ENCODE measurements at places on chromosomes 5 and 9.

GRCh38 chr9:79257228-79257781 lies 314.5 kb upstream of the TLE4 start:
- DNase-seq: peak; percentile 7

DNA sequence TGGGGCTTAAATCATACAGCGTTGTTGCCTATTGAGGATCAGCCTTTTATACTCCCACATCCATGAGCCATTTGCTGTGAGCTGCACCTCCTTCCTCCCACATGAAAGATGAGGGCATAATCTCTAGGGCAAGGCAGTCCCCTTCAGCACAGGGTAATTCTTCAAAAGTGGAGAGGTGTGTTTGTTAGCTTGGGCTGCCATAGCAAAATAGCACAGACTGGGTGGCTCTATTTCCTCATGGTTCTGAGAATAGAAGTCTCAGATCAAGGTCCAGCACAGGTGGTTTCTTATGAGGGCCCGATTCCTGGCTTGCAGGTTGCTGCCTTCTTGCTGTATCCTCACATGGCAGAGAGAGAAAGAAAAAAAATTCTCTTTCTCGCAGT lies 121.8 kb upstream of the SLC12A2 start:
- DNase-seq: no peak

- no peak for DNase-seq
Observed at GRCh38 chr5:160486573-160486972, 64.9 kb downstream of the PTTG1 start.

DNA sequence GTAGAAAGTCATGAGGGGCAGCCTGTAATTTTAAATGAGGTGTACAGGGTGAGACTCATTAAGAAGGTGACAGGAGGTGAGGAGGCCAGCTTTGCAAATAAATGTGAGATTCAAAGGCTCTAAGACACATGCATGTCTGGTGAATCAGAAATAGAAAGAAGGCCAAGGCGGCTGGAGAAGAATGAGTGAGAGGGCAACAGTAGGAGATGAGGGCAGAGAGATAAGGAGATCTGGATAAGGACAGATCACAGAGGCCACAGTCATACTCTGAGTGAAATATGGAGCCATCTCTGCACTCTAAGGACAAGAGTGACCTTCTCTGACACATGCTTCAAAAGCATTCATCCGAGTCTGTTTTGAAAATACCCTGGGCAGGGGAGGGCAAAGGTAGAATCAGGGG lies 90.7 kb downstream of the RAD23B start:
- DNase-seq: no peak

DNA sequence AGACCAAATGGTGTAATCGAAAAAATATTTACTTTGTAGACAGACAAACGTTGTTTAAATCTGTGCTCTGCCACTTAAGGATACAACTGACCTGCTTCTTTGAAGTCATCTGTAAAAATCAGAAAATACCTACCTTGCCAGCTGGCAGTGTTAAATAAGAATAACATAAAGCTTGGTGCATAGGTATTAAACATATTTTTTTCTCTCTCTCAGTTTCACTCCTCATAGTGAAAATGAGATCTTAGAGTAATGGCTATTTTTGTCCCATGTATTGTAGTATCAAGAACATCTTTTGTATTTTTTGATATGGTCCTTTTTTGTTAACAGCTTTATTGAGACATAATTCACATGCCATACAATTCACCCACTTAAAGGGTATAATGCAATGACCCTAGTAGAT lies 17.9 kb upstream of the RANBP17 start:
- no peak for DNase-seq
